HCT116 (cell line): ENCODE measurements at places on chromosomes 11 and 22. TPM values are rescaled to one million over a fixed set of nuclear protein-coding genes. Genes with fewer than 3 reads are reported as not detected.

GRCh38 chr22:22666307-22667091, 22.1 kb downstream of the GGTLC2 start:
- no peak overlapping the region for H3K4me3 ChIP-seq
- H3K36me3 ChIP-seq: no peaks in the 10 kb centered on the region
- DNase-seq: no peak
- no peaks in the 10 kb centered on the region for H3K27me3 ChIP-seq
- no peak overlapping the region for H3K27ac ChIP-seq
- H3K4me1 ChIP-seq: no peaks in the 10 kb centered on the region

GRCh38 chr11:2122222-2122906, 16.8 kb downstream of the IGF2 start:
- H3K27me3 ChIP-seq: no peaks in the 10 kb centered on the region
- H3K27ac ChIP-seq: no peak overlapping the region
- no peak for DNase-seq

- no peaks in the 10 kb centered on the region for H3K36me3 ChIP-seq
- no peak for DNase-seq
- no peak overlapping the region for H3K27ac ChIP-seq
- no peaks in the 10 kb centered on the region for H3K4me1 ChIP-seq
Measured at GRCh38 chr11:110629594-110629993, 82.6 kb downstream of the ARHGAP20 start.

GRCh38 chr11:72780296-72781062, 13.4 kb downstream of the STARD10 start:
- H3K36me3 ChIP-seq: no peaks in the 10 kb centered on the region
- peak overlapping the region; percentile 79 for H3K4me3 ChIP-seq

GRCh38 chr11:62611705-62612365, 740 bp downstream of the EML3 start:
- H3K27ac ChIP-seq: peak overlapping the region; percentile 83
- peaks cover 28% of the 10 kb centered on the region for H3K4me1 ChIP-seq
- DNase-seq: no peak
- no peaks in the 10 kb centered on the region; the same call in 1 of the 2 replicates for H3K36me3 ChIP-seq

- H3K4me1 ChIP-seq: no peaks in the 10 kb centered on the region
- DNase-seq: no peak
- H3K36me3 ChIP-seq: no peaks in the 10 kb centered on the region
- no peak overlapping the region for H3K4me3 ChIP-seq
- H3K27me3 ChIP-seq: no peaks in the 10 kb centered on the region
- no peak overlapping the region for H3K27ac ChIP-seq
Measured at GRCh38 chr11:63489879-63490278, 1.1 kb downstream of the PLAAT5 start.

- H3K27me3 ChIP-seq: no peaks in the 10 kb centered on the region
- H3K27ac ChIP-seq: peak overlapping the region; percentile 94
- H3K4me3 ChIP-seq: peak overlapping the region; percentile 100
- DNase-seq: no peak
- peaks cover 74% of the 10 kb centered on the region for H3K4me1 ChIP-seq
Measured at GRCh38 chr11:64245797-64246620, 734 bp downstream of the PPP1R14B start.

DNA sequence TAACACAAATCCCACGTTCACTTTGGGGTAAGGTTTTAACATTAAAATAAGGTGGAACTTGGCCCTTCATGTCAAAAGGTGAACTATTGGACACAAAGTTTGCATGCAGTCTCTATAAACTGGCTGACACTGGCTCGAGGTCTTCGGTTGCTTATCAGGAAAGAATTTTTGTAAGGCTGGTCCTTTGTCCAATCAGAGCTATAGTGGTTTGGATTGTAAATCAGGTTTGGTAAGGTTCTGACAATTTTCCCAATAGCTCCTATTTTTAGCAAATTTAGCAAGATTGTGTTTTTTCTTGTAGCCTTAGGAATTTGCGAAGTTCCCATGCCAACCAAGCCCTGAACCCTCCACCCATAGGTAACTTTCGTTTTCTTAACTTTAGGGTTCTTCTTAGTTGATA, 17.6 kb upstream of the MED17 start:
- no peak overlapping the region for H3K4me3 ChIP-seq
- peaks cover 7% of the 10 kb centered on the region for H3K36me3 ChIP-seq
- H3K27me3 ChIP-seq: no peaks in the 10 kb centered on the region
- no peaks in the 10 kb centered on the region for H3K4me1 ChIP-seq
- H3K27ac ChIP-seq: no peak overlapping the region

GRCh38 chr22:25623851-25624250, 59.4 kb downstream of the GRK3 start:
- no peaks in the 10 kb centered on the region for H3K4me1 ChIP-seq
- no peak for DNase-seq
- no peaks in the 10 kb centered on the region for H3K27me3 ChIP-seq
- no peak overlapping the region for H3K27ac ChIP-seq
- no peaks in the 10 kb centered on the region for H3K36me3 ChIP-seq
- no peak overlapping the region for H3K4me3 ChIP-seq

DNA sequence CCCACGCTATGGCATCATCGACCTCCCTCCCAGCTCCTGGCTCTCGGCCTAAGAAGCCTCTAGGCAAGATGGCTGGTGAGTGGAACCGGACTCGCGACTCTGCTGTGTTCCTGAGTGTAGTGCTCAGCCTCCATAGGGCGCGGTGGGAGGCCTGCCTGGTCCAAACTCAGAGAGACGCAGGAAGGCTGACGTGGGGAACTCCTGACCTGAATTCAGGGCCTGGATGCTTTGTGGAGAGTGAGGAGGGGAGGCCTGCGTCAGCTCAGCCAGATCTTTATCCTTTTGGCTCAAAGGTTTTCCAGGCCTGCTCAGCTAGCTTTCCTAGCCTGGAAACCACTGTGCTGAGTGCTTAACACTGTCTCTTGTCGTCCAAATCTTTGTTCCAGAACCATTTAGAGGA, 8.0 kb downstream of the TIRAP start:
- no peak overlapping the region for H3K4me3 ChIP-seq
- no peaks in the 10 kb centered on the region for H3K4me1 ChIP-seq
- no peaks in the 10 kb centered on the region for H3K27me3 ChIP-seq
- no peak for DNase-seq

- DNase-seq: no peak
- H3K4me1 ChIP-seq: no peaks in the 10 kb centered on the region
- H3K36me3 ChIP-seq: no peaks in the 10 kb centered on the region
- no peak overlapping the region for H3K4me3 ChIP-seq
- no peaks in the 10 kb centered on the region for H3K27me3 ChIP-seq
Measured at GRCh38 chr11:71519546-71519945, 7.5 kb upstream of the KRTAP5-7 start.

DNA sequence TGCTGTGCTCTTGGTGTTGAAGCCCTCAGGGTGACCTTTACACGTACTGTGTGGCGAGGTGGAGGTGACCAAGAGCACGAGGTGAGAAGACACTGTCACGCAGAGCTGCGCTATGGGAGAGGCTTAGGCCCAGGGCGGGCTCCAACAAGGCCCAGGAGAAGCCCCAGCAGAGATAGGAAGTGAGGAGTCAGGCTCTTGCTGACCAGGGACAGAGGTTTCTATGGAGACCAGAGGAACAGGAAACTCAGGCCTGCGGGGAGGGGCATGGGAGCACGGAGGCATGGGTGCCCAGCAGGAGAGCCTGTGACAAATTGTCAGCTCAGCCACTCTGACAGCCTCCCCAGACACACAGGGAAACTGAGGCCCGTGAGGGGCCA, 15.8 kb downstream of the DGKZ start:
- no peak for DNase-seq
- H3K36me3 ChIP-seq: no peaks in the 10 kb centered on the region
- no peaks in the 10 kb centered on the region for H3K27me3 ChIP-seq
- peaks cover 51% of the 10 kb centered on the region for H3K4me1 ChIP-seq
- peak overlapping the region; percentile 47 for H3K27ac ChIP-seq
- no peak overlapping the region for H3K4me3 ChIP-seq

DNA sequence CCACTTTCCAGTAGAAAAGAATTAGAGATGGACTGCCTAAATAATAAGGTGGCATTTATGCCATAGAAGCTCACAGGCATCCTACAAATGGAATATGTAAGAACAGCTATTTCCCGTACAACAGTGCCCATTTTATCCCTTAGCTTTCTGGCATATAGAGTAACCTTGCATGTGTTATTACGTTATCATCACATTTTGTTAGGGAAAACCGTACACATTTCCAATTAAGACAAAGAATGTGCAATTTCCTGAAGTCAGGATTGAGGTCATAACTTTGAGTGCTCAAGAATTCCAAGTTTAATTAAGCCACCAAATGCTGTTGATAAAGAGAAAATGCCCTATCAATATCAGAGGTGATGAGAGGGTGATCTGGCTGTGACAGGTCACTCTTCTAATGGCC, 58.9 kb downstream of the LDLRAD3 start:
- no peaks in the 10 kb centered on the region for H3K27me3 ChIP-seq
- H3K4me3 ChIP-seq: no peak overlapping the region
- no peak overlapping the region for H3K27ac ChIP-seq

DNA sequence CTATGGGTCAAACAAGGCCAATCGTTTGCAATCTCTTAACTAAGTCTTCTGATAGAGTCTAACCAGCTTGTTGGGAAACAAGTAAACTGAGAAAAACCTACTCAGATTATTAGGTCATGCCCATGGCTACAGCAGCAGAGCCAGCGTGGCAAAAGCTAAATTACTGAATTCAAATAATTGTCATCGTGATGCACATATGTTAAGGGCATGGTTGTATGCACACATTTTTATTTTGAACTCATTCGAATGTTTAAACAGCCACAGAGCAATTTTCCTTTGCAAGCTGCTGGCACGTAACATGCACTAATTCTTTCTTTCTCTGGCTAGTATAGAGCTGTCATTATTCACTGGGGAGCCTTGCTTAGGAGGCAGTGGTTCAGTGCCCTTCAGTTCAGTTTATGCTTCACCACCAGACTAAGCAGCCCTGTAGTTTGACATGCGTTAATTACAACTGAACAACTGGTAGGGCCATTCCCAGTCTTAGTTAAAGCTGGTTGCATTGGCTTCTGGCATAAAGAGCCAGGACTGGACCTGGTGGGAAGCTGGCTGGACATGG, 396.4 kb downstream of the METTL15 start:
- H3K4me3 ChIP-seq: no peak overlapping the region
- H3K27me3 ChIP-seq: no peaks in the 10 kb centered on the region
- no peaks in the 10 kb centered on the region for H3K36me3 ChIP-seq

- no peak overlapping the region for H3K27ac ChIP-seq
- H3K4me3 ChIP-seq: no peak overlapping the region
- no peak for DNase-seq
- H3K4me1 ChIP-seq: no peaks in the 10 kb centered on the region
- no peaks in the 10 kb centered on the region for H3K36me3 ChIP-seq
Measured at GRCh38 chr11:130043575-130043974, 26.1 kb upstream of the APLP2 start.

DNA sequence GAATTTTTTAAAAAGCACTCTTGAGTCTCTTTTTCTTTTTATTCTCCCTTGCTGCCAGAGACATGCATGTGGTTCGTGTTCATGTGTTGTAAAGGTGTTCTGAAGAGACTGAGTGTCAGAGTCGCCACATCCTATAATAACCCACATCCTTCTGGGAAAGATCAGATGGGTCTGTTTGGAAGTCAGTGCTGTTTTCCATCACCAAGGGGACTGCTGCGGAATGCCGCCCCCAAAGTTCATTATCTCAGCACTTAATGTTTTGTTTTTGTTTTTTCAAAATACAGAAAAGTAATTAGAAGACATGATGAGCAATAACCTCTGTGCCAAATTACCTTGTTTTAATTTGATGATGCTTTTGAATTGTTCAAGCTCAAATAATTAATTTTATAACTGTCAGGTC, 56.9 kb upstream of the EIF3M start:
- H3K27me3 ChIP-seq: no peaks in the 10 kb centered on the region
- H3K4me1 ChIP-seq: no peaks in the 10 kb centered on the region
- no peaks in the 10 kb centered on the region for H3K36me3 ChIP-seq
- no peak overlapping the region for H3K4me3 ChIP-seq
- DNase-seq: no peak

- peaks cover 53% of the 10 kb centered on the region for H3K4me1 ChIP-seq
Measured at GRCh38 chr11:10409207-10409661, 45.8 kb upstream of the AMPD3 start.

DNA sequence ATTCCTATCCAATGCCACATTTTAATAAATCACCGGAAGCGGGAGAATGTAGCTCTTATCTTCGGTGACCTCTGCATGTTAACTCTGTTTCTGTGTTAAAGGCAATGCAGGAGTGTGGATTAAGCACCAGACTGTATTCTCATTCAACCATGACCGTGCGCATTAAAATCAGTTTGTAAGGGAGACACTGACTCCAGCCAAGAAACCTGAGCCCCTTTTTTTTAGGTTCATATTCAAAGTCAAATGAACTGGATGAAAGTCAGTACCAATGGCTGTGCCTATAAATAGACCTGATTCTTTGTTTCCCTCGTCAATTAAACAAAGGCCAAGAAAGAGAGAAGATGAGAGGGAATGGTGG, 32.2 kb downstream of the C11orf91 start:
- DNase-seq: no peak
- no peaks in the 10 kb centered on the region for H3K36me3 ChIP-seq
- peaks cover 14% of the 10 kb centered on the region for H3K4me1 ChIP-seq
- H3K27me3 ChIP-seq: no peaks in the 10 kb centered on the region
- H3K4me3 ChIP-seq: no peak overlapping the region

DNA sequence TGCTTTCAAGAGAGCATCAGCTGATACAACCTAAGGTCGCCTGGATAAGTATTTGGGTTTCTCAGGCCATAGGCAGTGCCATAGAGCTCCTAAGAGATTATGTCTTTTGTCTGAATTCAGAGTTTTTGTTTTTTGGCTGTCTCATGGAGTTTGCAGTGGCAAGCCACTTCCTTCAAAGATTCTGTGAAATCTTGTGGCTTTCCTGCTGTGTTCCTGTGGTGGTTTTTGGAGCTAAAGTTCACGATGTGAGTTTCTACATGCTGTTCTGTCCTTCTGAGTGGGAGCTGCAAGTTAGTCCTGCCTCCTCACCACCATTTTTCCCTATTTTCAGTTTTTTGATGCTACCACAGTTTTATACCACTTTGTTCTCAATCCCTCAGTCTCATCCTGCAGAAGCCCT, 111.4 kb downstream of the COMMD9 start:
- H3K4me1 ChIP-seq: no peaks in the 10 kb centered on the region
- no peak for DNase-seq
- no peak overlapping the region for H3K27ac ChIP-seq
- no peaks in the 10 kb centered on the region for H3K36me3 ChIP-seq
- H3K4me3 ChIP-seq: no peak overlapping the region
- H3K27me3 ChIP-seq: no peaks in the 10 kb centered on the region

DNA sequence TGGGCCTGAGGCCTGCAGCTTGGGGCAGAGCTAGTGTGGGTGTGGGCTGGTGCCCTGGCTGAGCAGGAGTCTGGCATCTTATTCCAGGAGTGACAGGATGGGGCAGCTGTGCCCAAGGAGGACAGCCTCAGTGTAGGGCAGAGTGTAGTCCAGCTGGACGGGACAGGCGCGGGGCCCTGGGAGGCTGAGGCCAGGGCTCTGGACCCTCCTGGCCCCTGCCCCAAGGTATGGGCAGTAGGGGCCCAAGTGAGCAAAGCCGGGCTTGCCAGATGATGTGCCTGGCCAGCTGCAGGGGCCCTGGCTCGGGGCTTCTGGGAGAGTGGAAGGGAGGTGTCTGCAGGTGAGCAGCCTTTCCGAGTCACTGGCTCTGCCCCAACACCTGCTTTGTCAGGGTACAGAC, 1190.9 kb downstream of the BRD1 start:
- H3K27me3 ChIP-seq: no peaks in the 10 kb centered on the region
- H3K36me3 ChIP-seq: no peaks in the 10 kb centered on the region
- no peak overlapping the region for H3K4me3 ChIP-seq

The CLMP gene
- total RNA-seq: 3.2 TPM

The DTX4 gene
- 7.6 TPM for total RNA-seq

The EFCAB6 gene
- 0.52 TPM for total RNA-seq

The OR51E2 gene
- total RNA-seq: not detected

The CHADL gene
- total RNA-seq: 0.47 TPM

The ENTHD1 gene
- not detected for total RNA-seq
